Psoas muscle (tissue), 8 donors: ENCODE measurements at places on chromosomes 12 and 14. TPM values are rescaled to one million over a fixed set of nuclear protein-coding genes. Genes with fewer than 3 reads are reported as not detected.
A peak's percentile ranks its signal among the peaks of the same experiment; 100 is the strongest.

DNA sequence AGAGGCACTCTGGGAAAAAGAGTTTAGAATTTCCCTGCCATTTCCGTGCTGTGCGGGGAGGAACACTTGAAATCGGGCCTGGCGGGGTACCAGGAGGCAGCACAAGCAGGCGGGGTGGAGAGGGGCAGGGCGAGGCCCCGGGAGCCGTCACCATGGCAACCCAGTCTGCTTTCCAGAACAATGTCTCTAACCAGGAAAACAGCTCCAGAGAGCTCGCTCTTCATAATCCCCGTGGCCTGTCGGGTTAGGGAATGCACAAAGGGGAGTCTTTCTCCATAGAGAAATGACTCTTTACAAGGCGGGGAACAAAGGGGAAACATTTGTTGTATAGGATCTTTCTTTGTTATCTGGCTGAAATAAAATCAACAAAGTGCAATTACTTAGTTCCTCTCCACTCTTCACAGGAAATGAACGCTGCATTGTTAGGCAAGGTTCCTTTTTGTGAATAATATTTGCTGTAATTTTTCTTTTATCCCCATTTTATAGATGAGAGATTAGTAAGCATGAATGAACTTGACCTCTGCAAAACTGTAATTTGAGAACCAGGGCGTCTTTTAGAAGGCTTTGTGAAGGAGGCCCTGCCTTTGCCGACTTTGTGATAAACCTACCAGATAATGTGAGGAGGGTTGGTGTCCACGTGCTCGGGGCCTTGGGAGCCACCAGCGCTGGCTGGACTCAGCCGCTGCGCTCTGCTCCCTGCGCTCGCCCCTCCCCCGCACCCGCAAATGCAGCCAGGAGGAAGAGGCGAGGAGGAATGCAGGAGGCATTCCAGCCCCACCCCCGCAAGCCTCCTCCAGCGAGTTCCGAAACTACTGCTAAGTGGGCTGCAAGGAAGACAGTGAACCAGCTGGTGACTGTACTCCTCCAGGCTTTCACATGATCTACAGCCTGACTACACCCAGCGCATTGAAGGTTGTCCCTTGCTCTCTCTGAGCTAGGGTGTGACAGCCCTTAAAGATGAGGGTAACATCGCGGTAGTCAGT is 105.2 kb upstream of the ATF7IP start:
- DNase-seq: peak; percentile 94

DNA sequence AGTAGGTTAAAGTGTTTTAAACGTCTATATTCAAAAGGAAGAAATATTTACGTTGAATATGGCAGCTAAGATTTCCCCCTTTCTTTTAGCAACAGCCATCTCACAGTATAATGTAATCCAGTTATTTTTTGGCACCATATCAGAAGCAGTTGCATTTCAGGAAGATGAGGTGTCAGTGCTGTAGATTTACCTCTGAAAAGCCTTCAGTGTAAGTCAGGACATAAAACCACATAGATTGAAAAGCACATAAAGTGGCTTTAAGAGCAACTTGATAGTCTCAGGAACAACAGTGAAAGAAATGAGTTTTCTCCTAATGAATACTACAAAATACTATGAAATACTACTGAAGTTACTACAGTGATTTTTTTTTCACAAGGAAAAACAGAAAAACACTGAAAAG is 6.9 kb downstream of the MLH3 start:
- no peak for DNase-seq

GRCh38 chr12:129215556-129215955 is 362.3 kb downstream of the GLT1D1 start:
- DNase-seq: no peak

DNA sequence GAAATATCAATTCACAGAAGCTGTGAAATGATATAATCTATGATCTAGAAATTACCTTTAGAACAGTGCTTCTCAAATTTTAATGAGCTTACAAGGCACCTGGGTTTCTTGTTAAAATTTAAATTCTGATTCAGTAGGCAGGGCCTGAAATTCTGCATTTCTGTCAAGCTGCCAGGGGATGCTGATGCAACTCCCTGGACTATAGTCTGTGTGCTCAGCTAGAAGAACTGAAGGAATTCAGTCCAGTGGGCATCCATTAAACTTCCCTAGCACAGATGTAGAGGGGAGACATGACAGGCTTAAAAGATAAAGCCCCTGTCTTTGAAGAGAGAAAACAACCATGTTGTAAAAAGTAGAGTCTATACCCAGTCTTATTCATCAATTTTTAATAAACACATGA is 441.8 kb downstream of the TMTC2 start:
- no peak for DNase-seq

DNA sequence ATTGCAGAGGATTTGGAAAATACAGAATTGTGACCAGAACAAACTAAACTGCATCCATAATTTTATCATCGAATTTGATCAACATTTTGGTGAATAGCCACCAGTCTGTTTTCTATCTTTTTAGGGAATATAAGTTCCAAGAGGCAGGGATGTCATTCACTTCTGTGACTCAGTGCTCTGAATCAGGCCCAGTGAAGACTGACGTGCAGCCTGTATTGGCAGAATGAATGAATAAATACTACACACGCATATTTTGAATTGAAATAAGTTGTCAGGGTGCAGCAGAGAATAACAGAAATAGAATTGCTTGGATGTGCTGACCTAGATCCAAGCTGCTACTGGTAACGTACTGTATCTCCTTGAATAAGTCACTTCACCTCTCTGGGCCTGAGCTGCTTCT is 1.3 kb upstream of the EMP1 start:
- DNase-seq: no peak

DNA sequence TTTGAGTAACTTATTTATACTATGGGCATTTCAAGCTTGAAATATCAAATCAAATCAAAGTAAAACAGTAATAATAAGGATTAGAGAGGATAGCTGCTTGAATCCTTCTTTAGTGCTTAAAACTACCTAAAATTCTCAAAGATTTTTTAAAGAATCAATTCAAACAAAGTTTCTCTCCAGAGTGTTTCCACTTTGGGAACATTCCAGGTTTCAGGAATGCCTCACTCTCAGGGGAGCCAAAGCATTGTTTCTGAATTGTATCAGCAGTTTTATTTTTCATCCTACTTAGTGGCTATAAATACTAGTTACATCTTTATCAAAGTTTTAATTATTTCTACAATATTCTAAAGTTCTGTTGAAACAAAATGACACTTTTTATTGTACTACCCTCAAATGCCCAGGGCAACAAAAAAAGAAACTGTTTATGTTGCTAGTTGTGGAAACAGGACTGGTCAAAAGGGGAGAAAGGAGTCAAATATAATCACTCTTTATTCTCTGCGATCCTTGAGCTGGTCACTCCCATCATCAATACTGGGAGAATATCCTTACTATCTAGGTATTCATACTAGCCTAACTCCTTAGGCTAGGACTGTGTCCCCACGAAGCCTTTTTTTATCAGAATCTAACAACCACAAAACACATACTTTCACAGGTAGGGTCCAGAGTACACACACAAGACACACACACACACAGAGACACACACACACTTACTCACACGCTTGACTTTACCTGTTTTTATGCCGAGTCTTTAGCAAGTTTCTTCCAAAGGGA is 598 bp downstream of the RASSF9 start:
- DNase-seq: no peak

GRCh38 chr12:112140728-112141127 is 15.4 kb downstream of the TRAFD1 start:
- no peak for DNase-seq

DNA sequence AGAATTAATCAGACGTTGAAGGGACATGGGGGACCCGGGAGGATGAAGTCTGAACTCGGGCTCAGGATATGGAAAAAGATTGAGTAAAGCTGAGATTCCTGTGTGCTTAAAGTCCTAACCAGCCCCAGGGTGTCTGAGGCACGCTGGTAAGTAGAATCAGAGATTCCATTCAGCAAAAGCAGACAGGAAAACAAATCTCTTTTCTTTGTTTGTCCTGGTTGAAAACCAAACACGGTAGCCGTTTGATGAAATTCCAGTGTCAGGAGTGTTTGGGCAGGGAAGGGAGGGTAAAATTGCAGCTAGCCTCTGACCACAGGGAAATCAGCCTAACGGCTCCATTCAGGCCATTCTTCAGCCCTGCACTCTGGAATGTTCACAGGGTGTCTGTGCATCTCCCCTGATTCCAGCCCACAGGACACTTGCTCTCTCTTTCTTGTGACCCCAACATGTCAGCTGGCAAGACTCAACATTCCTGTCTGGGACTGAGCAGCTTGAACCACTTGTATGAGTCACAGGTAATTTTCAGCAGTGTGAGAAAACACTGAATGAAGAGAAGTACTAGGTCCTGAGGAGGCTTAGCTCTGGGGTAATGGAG is 31.0 kb downstream of the NINJ2 start:
- peak; percentile 35 for DNase-seq

DNA sequence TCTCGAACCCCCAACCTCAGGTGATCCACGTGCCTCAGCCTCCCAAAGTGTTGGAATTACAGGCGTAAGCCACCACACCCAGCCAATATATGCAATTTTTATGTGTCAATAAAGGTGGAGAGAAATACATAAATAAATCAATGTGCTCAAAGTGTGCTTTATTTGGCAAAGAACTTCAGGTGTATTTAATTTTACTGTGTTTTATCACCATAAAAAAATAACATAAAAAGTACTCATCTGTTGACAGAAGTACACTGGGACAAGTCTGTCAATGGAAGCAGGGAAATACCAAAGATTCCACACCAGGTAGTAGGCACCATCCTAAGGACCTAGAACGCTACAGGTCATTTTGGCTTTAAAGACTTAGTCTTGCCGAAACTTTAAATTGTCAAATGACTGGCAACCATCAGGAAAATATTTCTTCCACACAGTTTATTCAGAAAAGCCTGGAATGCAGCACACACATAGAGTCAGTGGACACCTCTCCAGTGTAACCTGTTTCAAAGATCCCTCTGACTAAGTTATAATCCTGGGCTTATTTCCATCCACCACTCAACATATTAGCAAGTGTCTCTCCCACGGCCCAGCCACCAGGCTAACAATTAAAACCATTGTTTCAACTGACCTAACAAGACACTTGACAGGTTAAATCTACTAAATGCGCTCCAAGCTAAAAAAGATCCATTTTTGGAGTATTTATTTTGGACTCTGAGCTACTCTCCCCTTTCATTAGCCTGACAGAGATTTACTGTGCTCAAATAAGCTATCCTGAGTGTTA is 4.2 kb downstream of the ERO1A start:
- DNase-seq: no peak

GRCh38 chr12:116959845-116960514 is 49.2 kb downstream of the FBXW8 start:
- no peak for DNase-seq

DNA sequence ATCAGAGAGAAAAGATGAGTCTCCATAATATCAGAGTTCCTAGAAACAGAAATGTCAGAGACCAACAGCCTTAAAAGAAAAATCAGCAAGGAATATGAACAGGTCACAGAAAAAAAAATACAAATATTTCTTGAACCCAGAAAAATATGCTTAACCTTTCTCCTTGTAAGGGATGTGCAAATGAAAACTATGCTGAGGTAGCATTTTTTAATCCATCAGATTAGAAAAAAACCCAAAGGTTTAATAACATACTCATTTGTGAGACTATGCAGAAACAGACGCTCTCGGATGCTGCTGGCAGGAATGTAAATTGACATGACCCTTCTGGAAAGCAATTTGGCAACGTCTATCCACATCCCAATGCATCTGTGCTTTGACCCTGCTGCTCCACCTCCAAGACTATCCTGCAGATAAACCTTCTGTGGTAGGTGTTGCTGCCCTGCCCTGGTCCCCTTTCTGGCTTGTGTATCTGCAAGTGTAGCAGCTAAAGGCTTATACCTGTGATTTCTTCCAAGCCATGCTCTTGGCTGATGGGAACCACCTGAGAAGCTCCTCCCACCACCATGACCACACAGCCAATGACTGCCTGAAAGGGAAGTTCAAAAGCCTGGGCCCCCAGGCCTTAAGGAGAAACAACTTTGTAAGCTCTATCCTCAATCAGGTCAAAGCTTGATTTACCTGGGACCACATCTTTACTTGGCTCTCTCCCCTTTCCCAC is 49.4 kb downstream of the LTBP2 start:
- DNase-seq: no peak

DNA sequence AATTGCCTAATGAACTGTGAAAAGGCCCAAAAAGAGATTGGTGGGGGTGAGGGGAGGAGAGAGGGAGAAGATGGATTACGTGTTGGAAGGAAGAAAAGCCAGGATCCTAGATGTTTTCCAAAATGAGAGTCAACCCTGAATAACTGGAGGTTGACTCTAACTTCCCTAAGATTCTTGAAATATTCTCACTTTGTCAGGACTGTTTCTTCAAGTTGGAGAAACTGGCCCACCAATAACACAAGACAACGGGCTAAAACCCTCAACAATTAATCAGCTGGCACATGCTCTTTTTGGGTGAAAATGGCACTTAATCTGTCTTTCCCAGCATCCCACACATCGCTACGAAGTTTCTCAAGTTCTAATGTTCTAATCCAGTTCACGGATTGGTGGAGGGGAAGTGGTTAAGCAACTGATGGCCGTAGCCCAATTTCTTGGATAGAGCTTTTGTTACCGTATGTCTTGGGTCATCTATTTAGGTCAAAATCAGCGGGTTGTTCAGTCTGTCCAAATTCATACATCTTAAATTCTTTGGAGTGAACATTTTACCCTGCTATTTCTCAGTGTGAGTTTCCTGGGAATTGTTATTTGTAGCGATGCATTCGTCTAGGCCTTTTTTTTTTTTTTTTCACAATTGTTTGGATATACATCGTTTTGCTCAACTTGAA is 49.0 kb downstream of the GPHB5 start:
- no peak for DNase-seq

- no peak for DNase-seq
Observed at GRCh38 chr12:43676183-43676813, 82.3 kb downstream of the PUS7L start.

DNA sequence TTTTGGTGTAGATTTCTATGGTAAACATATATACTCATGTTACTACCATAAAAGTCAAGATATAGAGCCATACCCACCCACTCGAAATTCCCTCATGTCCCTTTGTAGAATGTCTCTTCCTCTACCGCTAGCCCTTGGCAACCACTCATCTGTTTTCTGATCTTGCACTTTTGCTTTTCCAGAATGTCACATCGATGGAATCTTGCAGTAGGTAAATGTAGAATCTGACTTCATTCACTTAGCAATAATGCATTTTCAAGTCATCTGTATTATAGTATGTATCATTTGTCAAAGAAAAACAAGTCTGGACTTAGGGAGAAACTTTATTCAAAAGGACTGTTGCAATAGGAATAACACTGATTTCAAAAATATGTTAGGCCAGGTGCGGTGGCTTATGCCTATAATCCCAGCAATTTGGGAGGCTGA is 19.3 kb upstream of the CLEC2D start:
- DNase-seq: no peak

- no peak for DNase-seq
Observed at GRCh38 chr12:82756303-82756702, 69.6 kb downstream of the TMTC2 start.

Gene TMEM233
- 69.7 TPM for polyA plus RNA-seq

Gene KRT86
- not detected for polyA plus RNA-seq

Gene TSHR
- polyA plus RNA-seq: 0.01 TPM

Gene LMNTD1
- not detected for polyA plus RNA-seq

Gene DNAI7
- polyA plus RNA-seq: 0.06 TPM

Gene PRPF40B
- 10.1 TPM for polyA plus RNA-seq

Gene RTL1
- polyA plus RNA-seq: 0.01 TPM

Gene GPR135
- 1.3 TPM for polyA plus RNA-seq
